ENCODE measurements at places on chromosomes 2 and 18. TPM values are rescaled to one million over a fixed set of nuclear protein-coding genes. Genes with fewer than 3 reads are reported as not detected.

CHST10 gene
- total RNA-seq, result not detected

- no peak for DNase-seq
These were observed 398.4 kb downstream of the METTL4 start for GRCh38 chr18:2172881-2173280.

GRCh38 chr2:125280265-125280664, 1255.2 kb downstream of the CNTNAP5 start:
- DNase-seq, result no peak

- no peak for DNase-seq
These were observed 505.8 kb downstream of the ZEB2 start for GRCh38 chr2:144014103-144014502.

DNA sequence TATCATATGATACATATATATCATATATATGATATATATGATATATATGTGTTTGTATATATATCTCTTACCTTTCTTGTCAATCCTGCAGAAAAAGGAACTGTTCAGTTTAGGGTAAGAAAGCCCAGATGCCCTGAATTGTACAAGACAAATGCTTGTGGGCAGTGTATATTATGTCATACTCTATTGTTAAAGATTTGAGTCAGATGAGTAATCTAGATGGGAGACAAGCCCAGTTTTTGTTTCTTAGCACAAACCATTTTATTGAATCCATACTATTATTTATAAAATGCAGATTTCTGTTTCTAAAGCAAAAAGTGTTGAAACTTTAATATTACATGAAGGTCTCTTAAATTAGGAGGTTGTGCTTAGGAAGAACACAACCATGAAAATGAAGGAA, 90.6 kb downstream of the VRK2 start:
- DNase-seq, result no peak

HRH4 gene
- not detected for total RNA-seq

PER2 gene
- 26.6 TPM for total RNA-seq

CCDC85A gene
- total RNA-seq, result 0.10 TPM

GRCh38 chr2:1051075-1051474, 100.4 kb downstream of the SNTG2 start:
- peak; percentile 10 for DNase-seq

LRRC30 gene
- total RNA-seq, result not detected

CWC22 gene
- 7.2 TPM for total RNA-seq

DNA sequence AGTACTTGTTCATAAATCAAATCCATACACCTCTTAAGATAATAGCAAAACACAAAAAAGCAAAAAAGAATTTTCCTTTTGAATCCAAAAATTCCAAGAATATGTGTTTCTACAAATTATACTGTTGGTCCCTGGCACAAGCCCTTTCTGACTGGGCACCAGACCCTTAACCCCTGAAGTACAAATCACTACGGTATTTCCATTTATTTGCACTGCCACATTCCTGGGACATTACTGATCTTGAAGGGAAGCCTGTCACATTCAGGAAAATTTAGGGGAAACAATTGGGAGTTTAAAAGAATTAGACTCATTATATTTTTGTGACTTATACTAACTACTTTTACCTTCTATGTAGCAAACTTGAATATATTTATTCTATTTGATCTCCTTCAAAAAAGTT, 98.8 kb downstream of the ZNF521 start:
- no peak for DNase-seq

- peak; percentile 86 for DNase-seq
These were observed 52.8 kb downstream of the CLASP1 start for GRCh38 chr2:121596221-121597080.

- no peak for DNase-seq
These were observed 125.9 kb upstream of the NDUFV2 start for GRCh38 chr18:8976606-8977005.

PAIP2B gene
- 1.8 TPM for total RNA-seq

GRCh38 chr2:68726608-68727367, 7.8 kb upstream of the ARHGAP25 start:
- no peak for DNase-seq

UBR3 gene
- 11.4 TPM for total RNA-seq

GRCh38 chr18:9405977-9406376, 69.3 kb upstream of the RALBP1 start:
- no peak for DNase-seq

GRCh38 chr18:63259567-63260379, 59.8 kb downstream of the BCL2 start:
- no peak for DNase-seq

C2orf80 gene
- total RNA-seq, result not detected

GRCh38 chr2:23545396-23545795, 160.4 kb downstream of the KLHL29 start:
- no peak for DNase-seq

MAP3K20 gene
- 17.4 TPM for total RNA-seq

DNA sequence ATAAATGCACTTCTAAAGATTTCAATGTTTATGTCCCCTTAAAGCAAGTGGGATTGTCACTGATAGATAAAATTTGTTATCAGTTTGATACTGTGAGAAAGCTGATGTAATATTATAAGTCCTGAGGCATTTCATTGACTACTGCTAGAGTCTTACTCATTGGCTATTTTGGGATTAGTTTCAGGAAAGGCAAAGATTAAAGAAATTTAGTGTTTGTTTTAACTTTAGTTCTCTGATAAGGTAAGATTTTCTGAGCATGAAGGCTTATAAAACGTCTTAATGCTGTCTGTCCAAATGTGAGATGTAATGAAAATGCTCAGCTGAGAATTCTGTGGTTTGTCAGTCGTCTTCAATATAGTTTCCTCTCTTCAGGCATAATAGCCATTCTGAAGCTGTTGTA, 886.4 kb upstream of the CDH2 start:
- DNase-seq, result no peak

GRCh38 chr2:239047420-239047819, 199.5 kb downstream of the TWIST2 start:
- DNase-seq, result no peak

GRCh38 chr2:219777388-219777787, 150.0 kb downstream of the SLC4A3 start:
- no peak for DNase-seq

AKAIN1 gene
- total RNA-seq, result not detected

CYTIP gene
- total RNA-seq, result 0.08 TPM

Measured in HT-29 (cell line).